ENCODE measurements at places on chromosomes 4 and X.
A peak's percentile ranks its signal among the peaks of the same experiment; 100 is the strongest.

- no peak for DNase-seq
Measured at GRCh38 chr4:23943478-23943877, 53.6 kb upstream of the PPARGC1A start.

DNA sequence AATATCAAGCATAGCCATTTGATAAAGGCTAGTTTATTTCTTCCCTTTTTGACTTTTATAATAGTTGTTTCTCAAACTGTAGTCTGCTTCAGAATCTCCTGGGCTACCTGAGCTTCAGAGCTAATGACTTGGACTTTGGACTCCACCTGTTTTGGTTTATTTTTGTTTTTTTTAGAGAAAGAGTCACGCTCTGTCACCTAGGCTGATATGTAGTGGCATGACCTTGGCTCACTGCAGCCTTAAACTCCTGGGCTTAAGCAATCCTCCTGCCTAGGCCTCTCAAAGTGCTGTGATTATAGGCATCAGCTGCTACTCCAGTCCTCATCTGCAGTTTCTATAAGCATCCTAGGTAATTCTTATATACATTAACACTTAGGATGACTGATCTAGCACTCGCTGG lies 90.5 kb downstream of the DDIT4L start:
- no peak for DNase-seq

DNA sequence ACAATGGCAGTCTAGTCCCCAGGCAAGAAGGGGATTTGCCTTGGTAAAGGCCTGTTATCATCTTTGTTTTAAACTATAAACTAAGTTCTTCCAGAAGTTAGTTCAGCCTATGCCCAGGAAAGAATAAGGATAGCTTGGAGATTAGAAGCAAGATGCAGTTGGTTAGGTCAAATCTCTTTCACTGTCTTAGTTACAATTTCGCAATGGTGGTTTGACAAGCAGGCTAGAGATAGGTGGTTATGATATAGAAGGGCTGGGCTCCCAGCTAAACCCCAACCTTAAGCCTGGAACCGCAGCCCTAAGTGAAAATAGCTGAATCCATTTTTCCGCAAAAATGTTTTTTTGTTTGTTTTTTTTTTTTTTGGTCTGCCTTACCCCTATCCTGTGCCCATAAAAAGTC lies 41.8 kb upstream of the NEIL3 start:
- no peak for DNase-seq

GRCh38 chr4:49032440-49033161 lies 46.5 kb downstream of the CWH43 start:
- DNase-seq = no peak

DNA sequence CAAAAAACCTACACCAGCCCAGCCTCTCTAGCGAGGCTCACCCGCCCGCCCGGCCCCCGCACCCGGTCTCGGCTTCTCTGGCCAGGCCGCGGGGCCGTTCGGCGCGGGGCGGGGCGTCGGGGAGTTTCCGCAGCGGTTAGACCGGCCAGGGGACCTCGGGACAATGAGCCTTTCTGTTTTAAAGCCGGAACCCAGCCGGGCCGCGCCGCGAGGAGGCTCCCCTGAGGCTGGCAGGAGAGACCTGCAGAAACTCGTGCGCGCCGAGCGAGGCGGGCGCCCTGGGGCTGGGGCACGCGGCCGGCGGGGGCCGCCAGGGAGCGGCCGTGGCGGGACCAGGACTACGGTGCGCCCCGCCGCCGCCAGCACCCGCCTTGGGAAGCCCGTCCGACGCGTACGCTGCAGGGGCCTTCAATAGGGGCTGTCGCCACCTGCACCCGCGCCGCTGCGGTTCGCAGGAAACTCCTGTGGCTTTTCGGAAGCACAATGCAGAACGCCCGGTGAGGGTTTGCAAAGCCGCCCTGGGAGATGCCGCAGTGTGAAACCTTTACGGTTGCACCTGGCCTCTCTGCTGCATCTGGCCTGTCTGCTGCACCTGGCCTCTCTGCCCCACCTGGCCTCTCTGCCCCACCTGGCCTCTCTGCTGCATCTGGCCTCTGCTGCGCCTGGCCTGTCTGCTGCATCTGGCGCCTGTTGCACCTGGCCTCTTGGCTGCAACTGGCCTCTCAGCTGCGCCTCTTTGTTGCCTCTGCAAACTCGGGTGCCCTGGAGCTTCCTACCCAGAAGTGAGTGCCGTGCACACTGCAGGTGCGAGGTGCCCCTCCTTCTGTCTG lies 63.9 kb downstream of the TRAPPC11 start:
- peak; percentile 13 for DNase-seq

GRCh38 chrX:110755611-110756010 lies 40.0 kb downstream of the CHRDL1 start:
- no peak for DNase-seq

DNA sequence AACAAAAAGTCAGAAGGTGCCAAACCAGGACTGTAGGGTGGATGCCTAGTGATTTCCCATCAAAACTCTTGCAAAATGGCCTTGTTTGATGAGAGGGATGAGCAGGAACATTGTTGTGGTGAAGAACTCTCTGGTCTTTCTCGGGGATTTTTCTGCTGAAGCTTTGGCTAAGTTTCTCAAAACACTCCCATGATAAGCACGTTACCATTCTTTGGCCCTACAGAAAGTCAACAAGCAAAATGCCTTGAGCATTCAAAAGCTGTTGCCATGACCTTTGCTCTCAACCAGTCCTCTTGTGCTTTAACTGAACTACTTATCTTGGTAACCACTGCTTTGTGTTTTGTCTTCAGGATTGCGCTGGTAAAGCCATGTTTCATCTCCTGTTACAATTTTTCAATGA lies 3.0 kb upstream of the SEC31A start:
- DNase-seq = no peak

- peak; percentile 12 for DNase-seq
Measured at GRCh38 chr4:54683616-54684346, 26.0 kb downstream of the KIT start.

GRCh38 chr4:93334003-93334402 lies 494.6 kb upstream of the ATOH1 start:
- DNase-seq = no peak

GRCh38 chr4:39660045-39660444 lies 21.4 kb upstream of the SMIM14 start:
- DNase-seq = no peak

DNA sequence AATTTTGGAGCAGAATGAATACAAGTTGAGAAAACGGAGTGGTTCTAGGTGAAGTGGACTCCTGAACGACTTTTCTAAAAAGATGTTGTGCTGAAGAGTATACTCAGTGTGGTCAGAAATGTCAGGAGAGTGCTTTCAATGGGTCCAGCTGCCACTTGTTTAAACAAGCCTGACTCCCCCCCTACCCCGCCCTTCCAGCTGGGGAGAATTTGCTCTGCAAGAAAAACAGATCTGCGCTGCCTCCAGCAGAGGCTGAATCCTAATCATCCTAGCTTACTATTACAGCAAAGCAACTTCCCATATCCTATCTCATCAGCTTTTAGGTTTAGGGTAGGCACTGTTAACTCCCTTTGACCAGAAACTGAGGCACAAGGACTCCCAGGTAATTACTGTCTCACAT lies 1.9 kb downstream of the MAP3K15 start:
- DNase-seq = no peak

- DNase-seq = no peak
Measured at GRCh38 chr4:37990731-37991245, 30.6 kb downstream of the PTTG2 start.

GRCh38 chr4:174538876-174539250 lies 16.6 kb upstream of the HPGD start:
- DNase-seq = no peak

DNA sequence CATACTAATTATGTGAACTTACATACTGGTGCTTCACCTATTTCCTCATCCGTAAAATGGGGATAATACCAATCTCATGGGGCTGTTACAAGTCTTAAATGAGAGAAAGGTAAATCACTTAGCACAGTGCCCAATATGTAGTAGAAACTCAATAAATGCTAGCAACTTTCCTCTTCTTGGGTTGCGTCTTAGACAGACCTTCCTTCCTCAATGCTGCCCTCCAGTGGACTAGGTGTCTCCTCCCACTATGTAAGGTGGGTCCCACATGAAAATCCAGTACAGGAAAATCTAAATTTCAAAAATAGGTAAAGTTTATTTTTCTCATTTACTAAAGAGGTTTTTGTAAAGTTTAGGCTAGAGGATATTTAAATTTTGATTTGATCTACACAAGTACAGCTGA lies 20.6 kb downstream of the ZDHHC9 start:
- DNase-seq = peak; percentile 13

GRCh38 chrX:46649421-46650260 lies 76.1 kb downstream of the CHST7 start:
- no peak for DNase-seq

DNA sequence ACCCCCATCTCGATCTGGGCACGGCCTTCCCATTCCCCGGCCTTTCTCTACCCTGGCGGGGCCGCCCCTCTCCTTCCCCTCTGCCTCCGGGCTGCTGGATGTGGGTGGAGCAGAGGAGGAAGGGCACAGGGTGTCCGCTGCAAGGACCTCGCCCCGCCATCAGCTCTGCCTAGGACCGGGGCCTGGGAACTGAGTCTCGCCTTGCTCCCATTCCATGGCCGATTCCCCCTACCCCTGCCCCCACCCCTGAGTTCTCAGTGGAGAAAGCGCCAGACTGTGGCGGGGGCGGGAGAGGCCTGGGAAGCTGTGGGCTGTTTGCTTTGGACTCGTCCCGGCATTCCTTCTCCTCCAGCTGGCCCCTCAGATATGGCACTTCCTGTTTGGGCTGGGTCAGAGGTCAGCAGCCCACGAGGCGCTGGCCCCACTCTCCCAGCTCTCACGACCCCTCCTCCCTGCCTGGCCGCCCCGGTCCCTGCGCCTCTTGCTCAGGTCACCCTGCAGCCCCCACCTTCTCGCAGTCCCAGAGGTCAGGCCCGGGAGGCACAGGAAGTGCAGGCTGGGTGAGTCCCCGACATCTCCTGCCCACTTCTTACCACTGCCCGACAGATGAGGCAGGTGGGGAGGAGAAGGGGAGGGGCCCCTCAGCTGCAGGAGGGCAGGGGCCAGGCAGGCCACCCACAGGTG lies 6.4 kb upstream of the BGN start:
- no peak for DNase-seq

- DNase-seq = no peak
Measured at GRCh38 chr4:97987019-97987648, 156.1 kb downstream of the STPG2 start.

- peak; percentile 10 for DNase-seq
Measured at GRCh38 chrX:47218920-47219815, 687 bp downstream of the CDK16 start.

- no peak for DNase-seq
Measured at GRCh38 chr4:3719191-3719590, 47.0 kb upstream of the ADRA2C start.

- no peak for DNase-seq
Measured at GRCh38 chrX:43581167-43581566, 74.9 kb upstream of the MAOA start.

DNA sequence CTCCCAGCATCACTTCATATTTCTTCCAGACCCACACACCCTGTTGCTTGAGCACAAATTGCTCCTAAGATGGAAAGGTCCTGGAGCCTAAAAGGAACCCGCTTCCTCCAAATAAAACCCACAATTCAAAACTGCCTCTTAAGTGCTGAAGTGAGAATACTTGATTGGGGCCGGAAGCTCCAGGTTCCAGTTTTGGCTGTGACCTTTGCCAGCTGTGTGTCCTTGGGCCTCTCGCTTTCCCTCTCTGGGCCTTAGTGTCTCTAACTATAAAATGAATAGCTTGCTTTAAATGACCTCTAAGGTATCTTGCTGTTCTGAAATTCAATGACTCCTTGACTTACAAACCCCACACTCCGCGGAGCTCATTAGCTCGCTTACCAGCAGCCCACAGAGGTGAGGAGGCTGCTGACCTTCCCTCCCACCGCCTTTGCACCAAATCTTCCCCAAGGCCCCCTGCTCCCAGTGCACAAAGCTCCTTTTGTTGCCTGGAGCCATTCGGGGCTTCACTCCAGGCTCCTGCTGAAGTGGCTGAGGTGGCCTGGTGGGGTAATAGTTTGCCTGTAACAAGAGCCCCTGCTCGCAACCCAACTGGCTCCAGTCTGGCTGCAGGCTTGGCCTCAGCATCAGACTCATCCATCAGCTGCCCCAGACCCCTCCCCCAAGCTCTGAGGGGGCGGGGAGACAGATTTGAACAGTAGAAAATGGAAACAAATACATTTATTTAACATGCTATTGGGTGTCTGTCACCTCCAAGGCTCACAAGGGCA lies 21.8 kb downstream of the STARD8 start:
- DNase-seq = no peak

GRCh38 chr4:57231781-57232180 lies 121.6 kb upstream of the IGFBP7 start:
- DNase-seq = no peak

- no peak for DNase-seq
Measured at GRCh38 chr4:6355052-6355451, 85.4 kb downstream of the WFS1 start.

- DNase-seq = no peak
Measured at GRCh38 chr4:28621591-28621990, 1761.0 kb downstream of the STIM2 start.

GRCh38 chr4:182604161-182604622 lies 313.0 kb downstream of the DCTD start:
- no peak for DNase-seq

- no peak for DNase-seq
Measured at GRCh38 chr4:7083597-7084563, 16.0 kb upstream of the GRPEL1 start.

DNA sequence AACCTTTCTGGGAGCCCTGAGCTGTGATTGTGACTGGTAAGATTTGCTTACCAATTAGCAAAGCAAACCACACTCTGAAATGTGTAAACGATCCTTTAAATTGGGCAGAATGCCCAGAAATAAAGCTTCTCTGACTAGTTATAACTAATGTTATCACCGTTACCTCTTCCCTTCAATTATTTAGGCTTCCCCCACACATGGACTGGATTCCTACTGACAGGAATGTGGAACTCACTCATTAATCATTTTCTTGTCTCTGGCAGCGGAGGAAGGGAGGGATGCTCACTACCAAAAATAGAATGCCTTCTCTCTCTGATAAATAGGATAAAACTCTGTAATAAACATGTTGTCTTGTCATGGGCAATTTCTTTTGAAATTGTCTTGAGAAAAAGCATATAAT lies 25.3 kb upstream of the NWD2 start:
- DNase-seq = no peak

DNA sequence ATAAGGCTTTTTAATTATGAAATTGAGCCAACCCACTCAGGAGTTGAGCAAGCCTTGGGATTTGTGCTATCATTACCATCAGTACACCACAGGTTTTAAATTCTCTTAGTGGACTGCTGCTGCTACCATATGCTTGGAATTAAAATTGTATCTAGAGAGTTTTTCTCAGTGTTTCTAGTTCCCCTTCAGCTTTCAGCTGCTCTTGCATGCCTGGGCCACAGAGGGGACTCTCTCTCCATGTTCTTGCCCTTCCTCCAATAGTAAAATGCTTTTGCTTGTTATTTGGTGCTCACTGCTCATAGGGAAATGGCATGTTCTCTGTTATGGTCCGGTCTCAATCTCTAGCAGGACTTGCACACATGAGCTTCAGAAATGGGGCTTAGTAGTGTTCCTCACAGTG lies 101.9 kb downstream of the IGSF1 start:
- DNase-seq = no peak

- DNase-seq = no peak
Measured at GRCh38 chr4:89563431-89563830, 255.8 kb upstream of the GPRIN3 start.

GRCh38 chr4:8275548-8275910 lies 6.0 kb downstream of the HTRA3 start:
- no peak for DNase-seq
